NCI-H1436 treated with DMSO at 0.1 percent for 48 hours (cell line): ENCODE measurements at places on chromosomes 7 and 10.

- DNase-seq = no peak
These were observed 101.3 kb upstream of the DNAJB12 start for GRCh38 chr10:72455889-72456595.

- DNase-seq = no peak
These were observed 45.3 kb downstream of the ZNF777 start for GRCh38 chr7:149415391-149416071.

DNA sequence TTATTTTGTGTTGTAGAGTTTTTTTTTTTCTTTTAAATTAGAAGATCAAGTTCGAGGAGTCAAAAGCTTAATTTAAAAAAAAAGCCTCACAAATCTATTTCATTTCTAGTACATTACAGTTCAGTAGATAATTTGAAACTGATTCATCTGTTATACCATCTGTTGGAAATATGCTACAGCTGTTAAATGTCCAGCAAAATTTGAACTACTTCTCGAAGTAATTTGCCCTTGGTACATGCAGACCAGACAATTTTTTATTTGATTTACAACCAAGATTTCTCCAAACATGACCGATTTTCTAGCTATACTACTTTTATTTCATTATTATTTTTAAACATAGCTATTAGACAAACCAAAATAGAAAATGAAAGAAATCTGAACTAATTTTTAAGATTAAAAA lies 647.9 kb downstream of the CNTNAP2 start:
- no peak for DNase-seq

- no peak for DNase-seq
These were observed 5.3 kb upstream of the ALDH18A1 start for GRCh38 chr10:95661818-95662217.

- no peak for DNase-seq
These were observed 3.4 kb upstream of the MUC12 start for GRCh38 chr7:100965723-100966541.

DNA sequence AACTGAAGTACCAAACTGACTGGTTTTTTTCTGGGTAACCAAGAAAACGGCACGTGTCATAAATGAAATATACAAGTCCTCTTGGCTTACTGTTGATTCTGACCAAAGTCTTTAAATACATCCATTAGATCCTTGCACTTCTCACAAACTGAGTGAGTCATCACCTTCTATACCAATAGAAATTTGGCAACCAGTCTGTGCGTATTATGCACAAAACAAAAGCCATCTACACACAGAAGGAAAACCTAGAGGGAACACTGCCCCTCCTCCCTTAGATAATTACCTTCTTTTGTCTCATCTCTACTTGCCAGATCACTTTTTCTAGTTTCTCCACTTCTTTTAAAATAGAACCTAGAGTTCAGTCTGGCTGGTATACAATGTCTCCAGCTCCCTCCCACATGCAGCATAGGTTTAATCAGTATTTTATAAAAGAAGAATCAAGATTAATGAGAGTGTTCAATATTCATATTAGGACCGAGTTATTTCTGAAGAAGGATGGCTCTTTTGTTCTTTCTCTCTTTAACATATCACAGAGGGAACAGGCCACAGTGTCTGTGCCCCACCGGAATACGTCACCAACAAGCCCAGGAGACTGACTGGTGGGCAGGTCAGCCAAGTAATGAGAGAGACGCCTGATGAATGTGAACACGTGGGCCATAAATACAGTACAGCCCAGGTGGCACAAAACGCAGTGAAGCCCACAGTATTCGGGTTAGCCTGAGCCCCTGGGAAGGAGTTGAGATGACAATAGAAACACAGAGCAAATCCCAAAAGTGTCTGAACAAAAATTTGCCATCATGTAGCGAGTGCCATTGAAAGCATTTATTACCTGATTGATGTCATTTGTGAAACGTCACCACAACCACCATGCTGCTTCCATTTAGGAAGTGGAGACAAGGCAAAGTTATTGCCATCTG lies 91.3 kb downstream of the KIAA1549 start:
- peak; percentile 75 for DNase-seq

DNA sequence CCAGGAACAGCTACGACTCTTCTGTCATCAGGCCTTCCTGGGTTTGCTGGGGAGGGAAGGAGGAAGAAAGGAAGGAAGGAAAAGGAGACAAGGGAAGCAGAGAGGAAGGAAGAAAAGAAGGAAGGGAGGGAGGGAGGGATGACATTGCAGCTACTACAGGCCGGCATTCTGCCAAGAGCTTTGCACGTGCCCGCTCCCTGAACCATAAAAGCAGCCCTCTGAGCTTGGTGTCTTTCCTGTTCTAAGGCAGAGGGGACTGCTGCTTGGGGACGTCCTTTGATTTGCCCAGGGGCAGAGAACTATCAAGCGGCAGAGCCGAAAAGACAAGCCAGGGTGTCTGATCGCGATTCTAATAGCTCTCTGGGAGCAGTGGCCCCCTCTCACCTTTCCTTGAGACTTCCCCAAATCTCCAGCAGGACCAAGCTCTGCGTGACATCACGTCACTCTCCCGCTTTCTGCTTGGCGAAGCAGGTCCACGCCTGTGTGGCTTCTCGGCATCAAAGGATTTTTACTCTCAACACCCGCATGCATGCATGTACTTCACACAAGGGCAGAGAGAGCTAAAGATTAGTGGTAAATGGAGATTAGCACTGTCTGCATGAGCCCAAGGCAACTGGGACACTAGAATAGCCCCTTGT lies 167.8 kb upstream of the AUTS2 start:
- DNase-seq = no peak

DNA sequence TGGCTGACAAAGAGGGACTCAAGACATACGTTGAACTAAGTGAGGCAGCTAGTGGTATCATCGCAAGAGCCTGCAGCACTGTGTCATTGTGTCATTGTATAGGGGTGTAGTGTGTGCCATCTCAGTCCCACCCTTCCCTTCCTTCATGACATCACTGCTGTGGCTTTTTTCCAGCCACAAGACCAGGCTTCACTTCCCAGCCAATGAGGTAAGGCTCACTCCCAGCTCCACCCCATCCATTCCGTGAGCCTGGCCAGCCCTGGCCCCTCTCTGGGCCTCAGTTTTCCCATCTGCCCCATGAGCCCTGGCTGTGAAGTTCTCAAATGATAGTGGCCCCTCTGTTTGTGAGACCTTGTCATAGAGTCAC lies 134.3 kb upstream of the ZMIZ1 start:
- no peak for DNase-seq

GRCh38 chr10:109348324-109348723 lies 575.0 kb downstream of the XPNPEP1 start:
- no peak for DNase-seq

GRCh38 chr10:119339109-119339508 lies 131.7 kb downstream of the GRK5 start:
- DNase-seq = no peak

DNA sequence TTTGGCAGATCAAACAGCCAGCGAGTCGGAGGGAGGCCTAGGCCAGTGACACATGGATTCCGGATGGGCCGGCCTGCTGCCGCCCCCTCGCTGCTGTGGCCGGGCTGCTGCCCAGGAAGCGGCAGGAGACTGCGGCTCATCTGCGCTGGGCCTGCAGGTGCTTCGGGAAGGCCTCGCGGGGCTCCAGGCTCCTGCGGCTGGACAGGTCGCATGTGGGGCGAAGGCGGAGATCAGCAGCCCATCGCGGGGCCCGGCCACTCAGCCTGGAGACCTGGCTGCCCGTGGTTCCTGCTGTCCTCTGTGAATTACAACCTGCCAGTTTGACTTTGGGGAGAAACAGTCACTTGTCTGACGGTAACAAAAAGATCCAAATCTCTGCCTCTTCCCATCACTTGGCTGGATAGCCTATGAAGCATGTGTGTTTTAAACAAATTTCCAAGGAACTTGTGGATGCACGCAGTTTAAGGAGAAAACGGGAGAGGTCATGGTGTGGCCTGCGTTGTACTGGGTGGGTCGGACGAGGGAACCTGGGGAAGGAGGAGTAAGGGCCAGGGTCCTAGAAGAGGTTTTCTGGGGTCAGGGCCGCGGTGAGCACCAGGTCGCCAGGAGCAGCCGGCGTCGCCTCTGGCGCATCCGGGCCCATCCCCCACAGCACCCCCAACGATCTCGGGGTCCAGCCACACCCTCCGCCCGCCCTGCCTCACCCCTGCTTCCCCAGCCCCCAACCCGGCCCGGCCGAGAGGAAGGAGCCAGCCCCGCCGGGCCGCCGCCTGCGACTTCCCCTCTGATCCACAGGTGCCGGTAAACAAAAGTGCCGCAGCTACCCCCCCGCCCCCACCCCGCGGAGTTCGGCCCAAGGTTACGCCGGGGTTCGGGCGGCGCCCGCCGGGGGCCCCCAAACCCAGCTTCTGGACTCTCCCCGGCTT lies 1.6 kb downstream of the SPOCK2 start:
- DNase-seq = no peak
